ENCODE measurements at places on chromosomes 1 and 21. TPM values are rescaled to one million over a fixed set of nuclear protein-coding genes. Genes with fewer than 3 reads are reported as not detected.

- DNase-seq = no peak
These were observed 530 bp upstream of the CD244 start for GRCh38 chr1:160863061-160863773.

GRCh38 chr1:209620487-209620884 lies 31.7 kb downstream of the LAMB3 start:
- no peak for DNase-seq

DNA sequence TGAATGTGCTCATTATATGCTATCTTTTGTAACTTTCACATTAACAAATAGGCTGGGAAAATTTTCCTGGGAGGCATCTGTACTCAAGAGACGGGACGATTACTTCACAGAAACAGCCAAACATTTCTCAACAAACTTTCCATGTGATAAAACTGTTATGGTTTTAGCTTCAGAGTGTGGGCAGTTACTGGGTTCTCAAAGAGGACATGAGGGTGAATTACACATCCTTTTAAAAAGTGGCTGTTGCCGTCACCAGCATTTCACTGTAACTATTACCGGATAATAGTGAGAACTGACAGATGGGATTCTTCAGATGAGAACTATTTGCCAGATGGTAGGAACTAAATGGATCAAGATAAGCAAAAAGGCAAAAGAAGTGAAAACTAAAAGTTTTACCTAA lies 109.1 kb downstream of the APP start:
- no peak for DNase-seq

DNA sequence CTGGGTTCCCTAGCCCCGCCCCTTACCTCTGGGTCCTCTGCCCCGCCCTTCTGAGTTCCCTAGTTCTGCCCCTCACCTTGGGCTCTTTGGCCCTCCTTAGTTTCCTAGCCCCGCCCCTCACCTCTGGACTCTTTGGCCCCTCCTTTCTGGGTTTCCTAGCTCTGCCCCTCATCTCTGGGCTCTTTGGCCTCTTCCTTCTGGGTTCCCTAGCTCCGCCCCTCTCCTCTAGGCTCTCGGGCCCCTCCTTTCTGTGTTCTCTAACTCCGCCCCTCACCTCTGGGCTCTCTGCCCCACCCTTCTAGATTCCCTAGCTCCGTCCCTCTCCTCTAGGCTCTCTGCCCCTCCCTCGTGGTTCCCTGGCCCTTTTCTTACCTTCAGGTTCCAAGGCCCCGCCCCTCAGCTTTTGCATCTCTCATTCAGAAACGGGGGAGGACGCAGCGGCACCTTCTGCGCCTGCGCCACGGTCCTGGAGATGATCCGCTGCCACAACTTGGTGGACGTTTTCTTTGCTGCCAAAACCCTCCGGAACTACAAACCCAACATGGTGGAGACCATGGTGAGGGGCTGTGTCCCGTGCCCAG lies 88.5 kb downstream of the PTPRU start:
- no peak for DNase-seq

DNA sequence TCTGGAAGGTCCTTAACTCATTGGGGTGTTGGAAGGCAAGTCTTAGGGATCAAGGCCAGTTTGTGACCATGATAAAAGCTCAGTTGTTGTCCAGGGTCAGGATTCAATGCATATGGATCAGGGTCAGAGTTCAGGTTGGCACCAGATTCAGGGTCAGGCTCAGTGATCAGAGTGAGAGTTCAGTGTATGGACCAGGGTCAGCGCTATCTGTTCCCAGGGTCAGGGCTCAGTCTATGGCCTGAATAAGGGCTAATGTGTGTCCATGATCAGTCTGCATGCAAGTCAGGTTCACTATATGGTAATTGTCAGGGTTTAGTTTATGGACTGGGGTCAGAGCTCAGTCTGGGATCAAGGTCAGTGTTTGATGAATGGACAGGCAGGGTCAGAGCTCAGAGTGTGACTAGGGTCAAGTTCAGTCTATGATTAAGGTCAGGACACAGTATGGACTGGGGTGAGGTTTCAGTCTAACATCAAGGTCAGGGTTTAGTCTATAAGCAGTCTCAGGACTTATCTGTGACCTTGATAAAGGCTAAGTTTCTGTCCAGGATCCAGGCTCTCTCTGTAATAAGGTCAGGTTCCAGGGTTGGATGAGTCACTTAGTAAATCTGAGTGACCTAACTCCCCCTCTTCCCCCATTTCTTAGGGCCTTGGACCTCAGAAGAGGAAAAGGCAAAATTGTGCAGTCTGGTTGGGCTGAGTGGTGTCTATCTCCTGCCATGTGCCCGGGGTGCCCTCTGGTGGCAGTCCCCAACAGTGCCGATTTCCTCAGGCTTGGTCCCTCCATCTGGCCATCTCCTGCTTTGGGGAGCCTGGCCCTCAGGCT lies 23.8 kb downstream of the KNCN start:
- DNase-seq = peak; percentile 83

DNA sequence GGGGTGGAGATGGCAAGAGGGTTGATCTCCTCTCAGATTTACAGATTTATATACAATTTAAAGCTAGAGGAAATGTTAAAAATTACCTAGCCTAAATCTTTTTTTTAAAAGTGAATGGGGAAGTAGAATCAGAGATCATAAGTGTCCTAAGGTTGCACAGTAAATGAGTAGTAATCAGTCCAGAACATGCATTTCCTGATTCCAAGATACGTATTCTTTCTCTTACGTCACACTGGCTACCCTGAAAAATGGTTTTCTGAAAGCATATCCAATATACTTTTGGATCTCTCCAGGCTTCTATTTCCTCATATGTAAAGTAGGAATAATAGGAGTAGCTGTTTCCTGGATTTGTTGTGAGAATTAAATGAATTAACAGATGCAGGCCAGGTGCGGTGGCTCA lies 11.7 kb downstream of the GADD45A start:
- DNase-seq = no peak

GRCh38 chr1:109880971-109881894 lies 29.4 kb upstream of the CSF1 start:
- DNase-seq = peak; percentile 48

GRCh38 chr1:23394684-23395083 lies 25.0 kb upstream of the ZNF436 start:
- peak; percentile 93 for DNase-seq

DNA sequence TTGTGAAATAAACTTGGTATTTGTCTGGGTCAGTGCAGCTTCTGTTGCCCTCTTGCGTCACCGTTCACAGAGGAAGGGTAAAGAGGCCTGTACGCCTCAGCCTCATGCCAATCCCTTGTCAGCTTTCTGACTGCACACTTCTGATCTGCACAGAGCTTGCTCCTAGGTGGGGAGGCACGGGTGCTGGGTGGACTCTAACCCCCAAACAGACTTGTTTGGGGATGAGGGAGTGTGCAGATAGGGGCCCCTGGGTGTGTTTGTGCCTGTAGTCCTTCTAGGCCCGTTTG lies 803 bp upstream of the B4GALT2 start:
- DNase-seq = no peak

- DNase-seq = no peak
These were observed 5.4 kb downstream of the FOXO6 start for GRCh38 chr1:41366455-41367287.

The XCL1 gene
- total RNA-seq = not detected

The SLAMF7 gene
- total RNA-seq = 1.1 TPM

The SYCP1 gene
- total RNA-seq = not detected

The CLDN19 gene
- total RNA-seq = not detected
